ENCODE measurements at places on chromosomes 16 and 17. TPM values are rescaled to one million over a fixed set of nuclear protein-coding genes. Genes with fewer than 3 reads are reported as not detected.

Gene PERCC1
- total RNA-seq: 45.2 TPM

Gene SLC16A6
- 0.41 TPM for total RNA-seq

Gene PRSS36
- 4.3 TPM for total RNA-seq

Gene CSH1
- not detected for total RNA-seq

Gene VAC14
- 30.3 TPM for total RNA-seq

Gene RUNDC3A
- 0.68 TPM for total RNA-seq

Gene ARL17B
- total RNA-seq: 39.7 TPM
